ENCODE measurements at places on chromosomes 2 and 18.

GRCh38 chr2:226979004-226979403, 143.2 kb downstream of the RHBDD1 start:
- no peak for DNase-seq

DNA sequence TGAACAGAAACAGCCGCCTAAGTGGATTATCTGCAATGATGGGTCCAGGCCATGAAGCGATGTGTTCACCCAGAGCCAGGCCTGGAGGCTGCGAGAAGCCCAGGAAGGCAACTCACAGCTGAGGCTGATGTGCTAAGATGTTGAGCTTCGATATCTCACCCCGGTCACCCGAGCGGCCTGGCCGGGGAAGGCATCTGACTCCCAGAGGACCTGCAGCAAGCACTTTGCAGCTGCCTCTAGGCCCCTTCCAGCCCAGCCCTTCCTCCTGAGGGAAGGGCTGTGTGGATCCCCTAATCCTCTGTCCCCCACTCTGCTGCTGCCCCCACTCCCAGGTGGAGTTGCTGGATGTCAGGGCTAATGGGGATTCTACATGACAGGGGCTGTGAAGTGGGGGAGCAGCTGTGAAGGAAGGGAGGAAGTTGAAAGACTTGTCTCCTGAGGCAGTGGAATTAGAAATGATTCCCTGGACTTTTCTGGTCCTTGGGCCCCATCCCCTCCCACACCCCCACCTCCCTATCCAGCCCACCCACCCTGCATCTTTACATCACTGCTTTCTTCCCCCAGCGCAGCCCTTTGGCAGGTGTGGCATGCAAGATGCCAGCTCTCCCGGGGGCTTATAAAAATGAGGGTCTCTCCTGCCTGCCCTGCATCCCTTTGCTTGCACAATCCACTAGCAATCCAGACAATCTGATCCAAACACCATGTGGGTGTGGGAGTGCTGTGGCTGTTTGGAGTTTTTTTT, 4.3 kb downstream of the ATP6V1B1 start:
- DNase-seq: no peak

DNA sequence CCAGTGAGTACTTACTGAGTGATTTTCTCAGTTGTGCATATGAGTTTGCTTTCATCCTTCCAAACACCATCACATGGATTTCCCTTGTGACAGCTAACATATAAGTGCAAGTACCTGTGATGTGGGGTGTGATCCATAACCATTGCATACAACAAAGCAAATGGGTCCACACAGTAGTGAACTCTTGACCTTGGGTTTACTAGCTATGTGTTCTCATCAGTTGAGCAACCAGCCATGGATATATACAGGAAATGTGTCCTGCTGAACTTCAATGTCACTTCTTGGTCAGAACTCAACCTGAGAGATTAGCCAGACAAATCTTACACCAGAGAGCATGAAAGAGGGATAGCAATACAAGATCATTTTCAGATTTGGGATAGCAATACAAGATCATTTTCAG, 420.9 kb upstream of the KCNH7 start:
- no peak for DNase-seq

- DNase-seq: peak; percentile 61
Observed at GRCh38 chr2:144660518-144661316, 140.8 kb upstream of the ZEB2 start.

DNA sequence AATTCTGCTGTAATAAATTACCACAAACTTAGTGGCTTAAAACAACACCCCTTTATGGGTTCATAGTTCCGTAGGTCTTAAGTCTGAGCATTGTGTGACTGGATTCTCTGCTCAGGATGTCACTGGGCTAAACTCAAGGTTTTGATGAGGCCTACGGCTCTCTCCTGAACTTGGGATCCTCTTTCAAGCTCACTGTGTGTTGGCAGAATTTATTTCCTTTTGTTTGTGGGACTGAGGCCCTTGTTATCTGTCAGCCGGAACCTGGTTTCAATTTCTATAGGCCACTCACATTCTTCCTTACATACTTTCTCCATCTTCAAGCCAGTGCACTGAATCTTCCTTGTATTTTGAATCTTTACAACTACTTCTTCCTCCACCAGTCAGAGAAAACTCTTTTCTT, 290.2 kb downstream of the AKAIN1 start:
- no peak for DNase-seq

- DNase-seq: no peak
Observed at GRCh38 chr2:224060783-224061482, 21.8 kb upstream of the SERPINE2 start.

- no peak for DNase-seq
Observed at GRCh38 chr2:47083005-47083404, 72.1 kb downstream of the STPG4 start.

- DNase-seq: no peak
Observed at GRCh38 chr2:195543063-195543462, 114.0 kb upstream of the SLC39A10 start.

DNA sequence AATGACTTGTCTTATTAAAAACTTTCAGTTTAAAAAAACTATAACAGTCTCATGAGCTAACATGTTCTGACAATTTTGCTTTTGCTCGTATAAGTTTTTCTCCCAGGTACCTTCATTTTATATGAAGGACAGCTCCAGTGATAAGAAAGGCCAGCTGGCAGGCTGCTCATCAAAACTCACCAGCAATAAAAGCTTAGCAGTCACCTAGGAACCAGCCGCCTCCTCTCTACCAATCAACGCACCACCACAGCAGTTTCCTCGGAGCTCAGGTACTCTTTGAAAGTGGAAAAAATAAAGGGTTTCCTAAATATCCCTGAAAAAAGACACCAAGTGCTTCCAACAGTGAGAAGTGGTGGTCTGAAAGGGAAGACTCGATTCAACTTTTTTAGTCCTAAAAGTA, 100.9 kb upstream of the CCDC150 start:
- no peak for DNase-seq

DNA sequence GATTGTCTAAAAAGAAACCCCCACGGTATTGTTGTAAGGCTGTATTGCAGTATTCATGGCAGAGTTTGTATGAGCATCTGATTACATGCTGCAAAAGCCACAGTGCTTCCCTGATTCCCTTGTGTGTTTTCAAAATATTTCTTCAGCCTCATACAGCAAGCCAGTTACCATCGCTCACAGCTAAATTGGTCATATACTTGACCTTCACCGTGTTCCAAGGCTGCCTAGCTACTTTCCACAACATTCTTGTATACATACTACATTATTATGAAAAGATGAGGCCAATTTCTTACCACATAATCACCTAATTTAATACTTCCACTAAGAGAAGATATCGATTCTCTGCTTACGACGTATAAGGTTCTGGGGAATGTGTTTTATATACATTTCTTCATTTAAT, 576.3 kb upstream of the CNTNAP5 start:
- no peak for DNase-seq

- DNase-seq: no peak
Observed at GRCh38 chr2:218781691-218782527, at the start of gene CYP27A1. Gene CYP27A1 (plus strand): TSS chr2:218782147. CDS start chr2:218782183, 36 bp downstream.

GRCh38 chr18:51006061-51006818, 23.8 kb upstream of the SMAD4 start:
- DNase-seq: no peak

- DNase-seq: no peak
Observed at GRCh38 chr2:45623098-45623497, 12.0 kb upstream of the SRBD1 start.

DNA sequence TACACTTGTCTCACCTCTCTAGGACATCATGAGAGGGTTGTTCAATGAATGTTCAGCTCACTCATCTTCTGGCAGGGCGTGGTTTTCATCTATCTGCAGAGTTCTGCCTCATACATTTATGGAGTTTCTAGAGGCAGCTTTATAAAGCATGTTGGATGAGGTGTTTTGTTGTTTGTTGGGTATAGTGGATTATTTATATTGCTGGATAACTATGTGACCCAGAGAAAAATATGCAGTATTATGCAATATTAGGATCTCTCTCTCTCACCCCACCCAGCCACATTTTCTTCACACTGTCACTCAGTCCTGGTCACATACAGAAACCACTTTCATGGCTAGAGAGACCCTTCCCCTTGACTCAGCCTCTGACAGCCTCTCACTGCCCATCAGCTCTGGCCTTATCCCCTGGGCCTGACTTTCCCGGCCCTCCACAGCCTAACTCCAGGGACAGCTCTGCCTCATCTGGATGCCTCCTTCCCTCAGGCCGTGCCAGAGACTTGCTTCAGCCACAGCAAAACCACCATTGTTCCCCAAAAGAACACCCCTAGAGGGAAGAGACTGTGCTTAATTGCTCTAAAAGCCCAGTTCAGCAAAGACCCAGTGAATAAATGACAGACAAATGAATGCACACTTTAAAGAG, 260.3 kb downstream of the MYCN start:
- DNase-seq: no peak

- no peak for DNase-seq
Observed at GRCh38 chr2:237218756-237219155, 133.1 kb downstream of the COPS8 start.

DNA sequence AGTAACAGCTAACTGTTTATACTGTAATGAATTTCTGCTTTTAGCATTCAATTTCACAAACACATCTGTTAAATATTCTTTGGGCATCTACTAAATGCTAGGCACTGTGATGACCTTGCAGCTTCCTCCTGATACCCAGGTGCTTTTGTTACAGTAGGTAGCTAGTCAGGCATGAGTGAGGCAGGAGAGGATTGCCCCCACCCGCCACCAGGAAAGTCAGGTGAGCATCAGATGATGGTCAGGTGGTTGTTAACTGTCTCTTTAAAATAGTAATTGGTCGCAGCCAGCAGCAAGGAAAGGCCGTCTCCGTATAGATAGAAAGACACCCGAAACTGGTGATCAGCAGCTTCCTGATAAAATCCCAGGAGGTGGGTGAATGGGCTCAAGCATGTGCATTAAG, 255.6 kb downstream of the PIEZO2 start:
- DNase-seq: no peak

- no peak for DNase-seq
Observed at GRCh38 chr2:115460008-115460407, 1017.6 kb downstream of the DPP10 start.

DNA sequence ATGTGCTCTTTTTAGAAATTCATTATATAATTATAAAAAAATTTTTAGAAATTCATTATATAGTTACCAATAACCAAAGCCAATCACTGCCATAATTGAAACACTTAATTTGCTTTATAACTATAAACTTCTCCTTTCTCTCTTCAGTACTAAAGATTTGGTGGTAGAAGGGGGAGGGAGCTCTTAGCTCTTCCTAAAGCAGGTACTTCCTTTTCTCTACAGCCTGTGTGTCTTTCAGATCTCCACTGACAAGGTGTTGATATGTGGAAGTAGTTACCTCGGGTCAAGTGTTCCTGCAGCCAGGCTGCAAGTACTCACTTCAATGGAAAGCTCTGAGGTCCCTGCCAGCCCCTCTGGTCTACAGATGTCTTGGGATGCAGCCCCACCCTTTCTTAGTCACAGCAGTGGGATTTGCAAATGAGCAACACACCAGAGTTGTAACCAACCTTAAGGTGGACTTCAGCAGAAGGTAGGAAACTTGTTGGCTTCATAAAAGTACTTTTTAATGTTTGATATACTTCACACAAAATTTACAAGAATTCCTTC, 690.0 kb downstream of the ARHGAP15 start:
- DNase-seq: no peak

- DNase-seq: no peak
Observed at GRCh38 chr2:38682008-38682575, 16.2 kb downstream of the GALM start.

GRCh38 chr2:121144111-121144510, 140.9 kb downstream of the TFCP2L1 start:
- no peak for DNase-seq

DNA sequence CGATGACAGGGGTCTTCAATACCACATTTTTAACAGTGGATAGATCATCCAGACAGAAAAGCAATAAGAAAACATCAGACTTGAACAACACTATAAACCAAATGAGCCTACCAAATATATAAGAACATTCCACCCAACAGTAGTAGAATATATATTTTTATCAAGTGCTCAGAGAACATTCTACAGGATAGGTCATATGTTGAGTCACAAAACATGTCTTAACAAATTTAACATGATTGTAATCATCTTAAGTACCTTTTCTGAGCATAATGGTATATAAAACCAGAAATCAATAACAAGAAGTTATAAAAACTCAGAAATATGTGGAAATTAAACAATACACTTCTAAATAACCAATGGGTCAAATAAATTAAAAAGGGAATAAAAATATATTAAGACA, 194.0 kb upstream of the CYP26B1 start:
- DNase-seq: no peak

DNA sequence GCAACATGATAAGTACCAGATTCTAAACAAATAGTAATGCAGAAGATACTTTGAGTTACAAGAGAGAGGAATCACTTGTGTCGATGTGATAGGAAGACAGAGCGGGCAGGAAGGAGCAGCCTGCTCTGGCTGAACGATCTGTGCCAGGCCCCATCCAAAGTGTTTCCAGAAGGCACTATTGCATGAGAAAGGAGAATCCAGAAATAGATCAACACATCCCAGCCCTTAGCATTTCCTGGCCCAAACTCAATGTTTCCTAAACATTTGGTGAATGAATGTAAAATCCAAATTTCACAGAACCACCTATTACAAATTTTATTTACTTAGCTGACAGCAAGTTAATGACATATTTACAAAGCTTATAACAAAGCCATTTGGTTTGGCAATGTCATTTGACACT, 257.2 kb downstream of the TXNL1 start:
- no peak for DNase-seq

All from HL-60 (cell line).